ENCODE measurements at places on chromosomes 2 and 18.
A peak's percentile ranks its signal among the peaks of the same experiment; 100 is the strongest.

DNA sequence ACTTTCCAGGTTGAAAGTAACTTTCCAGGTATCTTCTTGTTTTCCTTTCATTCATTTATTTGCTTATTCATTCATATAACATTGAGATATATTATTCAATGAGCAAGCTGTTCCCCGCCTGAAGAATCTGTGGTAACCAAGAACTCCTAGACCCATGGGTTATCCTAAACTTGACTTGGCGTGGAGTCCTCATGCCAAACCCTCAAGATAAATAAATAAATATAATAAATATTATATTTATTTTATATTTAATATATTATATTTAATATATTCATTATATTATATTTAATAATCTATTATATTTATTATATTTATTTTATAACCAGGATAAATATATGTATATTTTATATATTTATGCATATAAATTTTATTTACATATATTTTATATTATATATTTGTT, 674.8 kb downstream of the SUCLG1 start:
- DNase-seq = no peak

- peak; percentile 70 for DNase-seq
Measured at GRCh38 chr2:69683170-69683971, 39.8 kb upstream of the AAK1 start.

GRCh38 chr2:52995424-52995823, 772.2 kb upstream of the CHAC2 start:
- DNase-seq = no peak

GRCh38 chr2:122704109-122704563, 948.7 kb downstream of the TSN start:
- DNase-seq = no peak

DNA sequence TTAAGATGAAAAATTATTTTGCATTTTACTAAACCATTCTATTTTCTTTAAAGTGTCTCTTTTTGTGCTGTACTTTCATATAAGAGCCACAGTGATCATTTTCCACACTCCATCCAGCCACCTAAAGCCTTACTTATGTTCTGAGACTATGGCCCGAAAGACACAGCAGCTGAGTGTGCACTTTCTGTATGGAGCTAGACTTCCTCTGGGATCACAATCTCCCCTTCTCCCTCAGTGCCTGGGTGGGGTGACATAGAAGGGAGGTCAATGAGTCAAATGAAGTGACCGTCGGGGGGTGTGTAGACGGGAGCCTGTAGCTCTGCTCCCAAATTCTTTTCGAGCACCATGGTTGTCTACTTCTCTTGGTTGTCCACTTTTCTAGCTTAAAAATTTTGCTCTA, 97.8 kb upstream of the ARL4C start:
- DNase-seq = no peak

DNA sequence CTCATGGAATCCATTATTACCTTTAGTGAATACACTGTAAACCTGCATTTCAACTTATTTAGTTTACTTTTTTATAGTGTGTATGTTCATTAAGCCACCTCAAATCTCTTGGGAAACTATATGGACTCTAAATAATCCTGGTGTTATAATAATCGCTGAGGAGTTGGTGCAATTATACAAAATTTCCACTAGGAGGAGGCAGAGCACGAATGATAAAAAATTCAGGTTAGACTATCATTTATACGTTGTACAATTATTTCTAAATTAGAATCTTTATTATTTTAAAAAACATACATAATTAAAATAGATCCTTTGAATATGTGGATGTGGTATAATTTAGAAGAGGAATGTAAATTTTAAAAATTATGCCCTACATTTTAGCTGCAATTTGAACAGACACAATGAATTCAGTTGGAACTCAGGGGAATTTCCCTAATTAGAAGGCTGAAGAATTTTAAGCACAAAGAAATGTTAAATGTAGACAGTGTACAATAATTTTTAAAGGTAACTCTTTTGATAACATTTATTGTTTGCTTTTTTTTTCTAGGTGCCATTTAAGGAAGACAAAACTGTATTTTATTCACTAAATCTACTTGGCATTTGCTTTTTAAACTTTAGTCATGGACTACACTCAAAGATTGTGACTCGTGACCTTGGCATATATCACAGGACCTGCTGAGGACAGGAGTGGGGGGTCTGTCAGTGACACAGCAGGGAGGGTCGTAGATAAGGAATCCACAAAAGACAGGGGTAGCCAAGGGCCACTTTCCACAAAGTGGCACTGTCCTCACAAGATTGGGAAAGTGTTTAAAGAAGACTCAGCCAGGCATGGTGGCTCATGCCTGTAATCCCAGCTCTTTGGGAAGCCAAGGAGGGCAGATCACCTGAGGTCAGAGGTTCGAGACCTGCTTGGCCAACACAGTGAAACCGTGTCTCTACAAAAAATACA, 45.5 kb downstream of the RAB12 start:
- no peak for DNase-seq

- DNase-seq = no peak
Measured at GRCh38 chr2:176464886-176465564, 195.8 kb downstream of the MTX2 start.

- DNase-seq = no peak
Measured at GRCh38 chr18:71630696-71631095, 913.4 kb downstream of the CBLN2 start.

- no peak for DNase-seq
Measured at GRCh38 chr2:135786823-135787222, 45.2 kb downstream of the UBXN4 start.

DNA sequence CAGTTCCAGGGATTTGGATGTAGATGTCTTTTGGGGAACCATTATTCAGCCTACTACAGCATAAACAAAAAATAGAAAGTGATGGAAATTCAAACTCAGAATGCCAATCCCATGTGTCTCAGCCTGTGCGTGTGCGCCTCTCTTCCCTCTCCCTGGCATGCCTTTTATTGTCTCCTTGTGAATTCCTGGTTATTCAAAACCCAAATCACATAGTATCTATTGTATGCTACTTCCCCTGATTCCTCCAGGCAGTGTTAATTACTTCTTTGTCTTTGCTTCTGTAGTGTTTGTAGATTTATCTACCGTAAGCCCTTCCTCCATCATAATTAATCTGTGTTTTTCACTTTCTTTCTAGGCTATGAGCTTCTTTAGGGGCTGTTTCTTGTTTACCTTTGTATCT, 38.9 kb downstream of the RHBDD1 start:
- no peak for DNase-seq

DNA sequence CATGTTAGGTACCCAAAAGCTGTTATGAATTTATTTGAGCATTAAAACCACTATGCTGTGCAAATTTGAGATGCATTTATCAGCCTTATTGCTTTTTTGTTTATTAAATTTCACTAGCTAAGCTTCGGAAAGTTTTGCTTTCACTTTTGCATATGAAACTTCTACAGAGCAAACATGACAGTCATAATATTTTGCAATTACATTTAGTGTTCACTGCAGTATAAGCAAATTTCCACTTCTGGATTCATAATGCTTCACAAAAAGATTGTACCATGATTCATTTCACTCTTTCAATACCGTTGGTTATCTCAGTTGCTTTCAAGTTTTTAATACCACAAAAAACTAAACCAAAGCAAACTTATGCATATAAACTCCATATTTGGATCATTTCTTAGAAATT, 228.7 kb upstream of the SLC8A1 start:
- DNase-seq = no peak

- no peak for DNase-seq
Measured at GRCh38 chr2:27720004-27720551, 51.4 kb upstream of the MRPL33 start.

- DNase-seq = no peak
Measured at GRCh38 chr2:127769587-127769986, 41.4 kb downstream of the WDR33 start.

GRCh38 chr18:72572896-72573295, 28.8 kb upstream of the CBLN2 start:
- no peak for DNase-seq

DNA sequence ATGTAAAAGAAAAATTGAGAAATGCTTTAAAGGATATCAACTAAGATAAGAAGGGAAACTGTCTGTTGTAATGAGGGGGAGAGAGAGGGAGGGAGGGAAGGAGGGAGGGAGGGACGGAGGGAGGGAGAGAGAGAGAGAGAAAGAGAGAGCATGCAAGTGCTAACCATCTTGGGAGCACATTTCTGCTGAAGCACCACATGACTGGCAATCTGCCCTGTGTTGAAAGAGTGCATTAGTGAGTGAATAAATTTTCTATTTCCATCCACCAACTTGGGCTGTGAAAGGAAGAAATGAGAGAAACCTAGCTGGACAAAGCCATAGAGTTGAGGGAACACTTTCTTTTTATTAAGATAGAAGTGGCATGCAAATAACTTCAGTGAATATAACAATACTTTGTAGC, 110.7 kb downstream of the TMX3 start:
- no peak for DNase-seq

- no peak for DNase-seq
Measured at GRCh38 chr2:200448455-200448854, 61.4 kb downstream of the KCTD18 start.

GRCh38 chr2:190607014-190607597, 41.8 kb upstream of the NAB1 start:
- no peak for DNase-seq

GRCh38 chr18:78732273-78733210, 247.1 kb upstream of the SALL3 start:
- no peak for DNase-seq

DNA sequence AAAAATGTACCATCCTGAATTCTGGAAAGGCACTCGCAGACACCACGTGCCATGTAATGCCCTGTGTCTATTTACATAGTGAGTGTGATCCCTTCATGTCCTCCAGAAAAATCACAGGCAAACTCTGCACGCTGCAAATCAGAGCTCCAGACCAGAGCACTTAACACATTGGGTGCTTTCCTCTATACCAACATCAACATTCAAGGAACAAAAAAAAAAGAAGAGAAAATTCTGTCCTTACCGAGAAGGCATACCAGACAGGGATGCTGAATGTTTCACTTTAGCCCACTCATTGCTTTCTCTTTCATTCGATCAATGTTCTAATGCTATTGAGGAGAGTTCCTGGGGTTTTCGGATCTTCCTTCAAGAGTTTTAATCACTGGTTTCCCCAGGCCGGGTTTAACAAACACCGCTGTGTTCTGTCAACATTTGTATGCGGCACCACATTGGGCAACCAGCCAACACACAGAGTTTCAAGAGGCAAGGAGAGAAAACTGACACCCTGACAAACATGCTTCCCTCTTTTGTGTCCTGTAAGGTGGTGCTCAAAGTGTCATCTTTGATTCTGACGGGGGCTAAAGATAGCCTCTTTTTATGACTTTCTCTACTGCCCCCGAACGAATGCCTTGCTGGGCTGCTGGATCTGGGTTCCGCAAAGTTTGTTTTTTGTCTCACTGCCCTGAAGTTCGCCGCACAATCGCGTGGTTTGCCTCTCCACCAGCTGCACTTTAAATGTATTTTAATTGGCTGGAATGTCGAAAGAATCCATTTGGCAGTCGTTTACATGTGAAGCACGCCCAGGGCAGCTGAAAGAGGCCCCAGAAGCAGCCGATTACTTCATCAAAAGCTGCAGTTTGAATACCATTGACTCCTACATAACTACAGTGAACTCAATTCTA, 106.4 kb upstream of the NCKAP5 start:
- peak; percentile 73 for DNase-seq

GRCh38 chr2:190649798-190650390, 1.0 kb downstream of the NAB1 start:
- peak; percentile 48 for DNase-seq

DNA sequence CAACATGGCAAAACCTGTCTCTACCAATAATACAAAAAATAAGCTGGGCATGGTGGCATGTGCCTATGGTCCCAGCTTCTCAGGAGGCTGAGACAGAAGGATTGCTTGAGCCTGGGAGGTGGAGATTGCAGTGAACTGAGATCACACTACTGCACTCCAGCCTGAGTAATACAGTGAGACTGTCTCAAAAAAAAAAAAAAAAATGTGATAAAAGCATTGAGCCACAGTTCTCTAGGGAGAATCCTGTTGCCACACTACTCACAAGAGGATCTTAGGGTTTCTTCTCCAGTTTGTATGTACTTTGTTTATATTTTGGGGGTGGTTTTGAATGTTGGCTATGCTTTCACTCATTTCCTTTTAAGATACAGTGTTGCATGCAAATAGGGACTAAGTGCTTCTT, 62.0 kb downstream of the TMEM185B start:
- no peak for DNase-seq

DNA sequence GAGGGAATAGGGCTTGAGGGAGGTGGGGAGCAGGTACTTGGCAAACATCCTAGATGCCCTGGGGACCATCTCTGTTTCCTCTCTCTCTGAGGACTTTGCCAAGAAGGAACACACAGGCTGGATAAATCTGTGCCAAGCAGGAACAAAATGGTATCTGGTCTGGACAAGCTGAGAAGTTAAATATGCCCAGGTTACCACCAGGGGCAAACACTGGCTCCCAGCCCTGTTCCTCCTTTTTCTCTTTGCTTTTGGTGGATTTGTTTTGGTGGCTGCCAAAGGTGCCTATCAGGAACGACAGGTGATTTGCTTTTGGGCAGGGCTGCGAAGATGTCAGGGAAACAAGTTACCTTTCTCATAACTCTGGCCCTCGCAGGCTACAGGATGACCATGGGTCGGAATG, 227.5 kb upstream of the SMAD2 start:
- DNase-seq = no peak
